ENCODE measurements at places on chromosomes 12 and 14.

- DNase-seq = no peak
These were observed 25.7 kb downstream of the TSHR start for GRCh38 chr14:80981156-80981555.

DNA sequence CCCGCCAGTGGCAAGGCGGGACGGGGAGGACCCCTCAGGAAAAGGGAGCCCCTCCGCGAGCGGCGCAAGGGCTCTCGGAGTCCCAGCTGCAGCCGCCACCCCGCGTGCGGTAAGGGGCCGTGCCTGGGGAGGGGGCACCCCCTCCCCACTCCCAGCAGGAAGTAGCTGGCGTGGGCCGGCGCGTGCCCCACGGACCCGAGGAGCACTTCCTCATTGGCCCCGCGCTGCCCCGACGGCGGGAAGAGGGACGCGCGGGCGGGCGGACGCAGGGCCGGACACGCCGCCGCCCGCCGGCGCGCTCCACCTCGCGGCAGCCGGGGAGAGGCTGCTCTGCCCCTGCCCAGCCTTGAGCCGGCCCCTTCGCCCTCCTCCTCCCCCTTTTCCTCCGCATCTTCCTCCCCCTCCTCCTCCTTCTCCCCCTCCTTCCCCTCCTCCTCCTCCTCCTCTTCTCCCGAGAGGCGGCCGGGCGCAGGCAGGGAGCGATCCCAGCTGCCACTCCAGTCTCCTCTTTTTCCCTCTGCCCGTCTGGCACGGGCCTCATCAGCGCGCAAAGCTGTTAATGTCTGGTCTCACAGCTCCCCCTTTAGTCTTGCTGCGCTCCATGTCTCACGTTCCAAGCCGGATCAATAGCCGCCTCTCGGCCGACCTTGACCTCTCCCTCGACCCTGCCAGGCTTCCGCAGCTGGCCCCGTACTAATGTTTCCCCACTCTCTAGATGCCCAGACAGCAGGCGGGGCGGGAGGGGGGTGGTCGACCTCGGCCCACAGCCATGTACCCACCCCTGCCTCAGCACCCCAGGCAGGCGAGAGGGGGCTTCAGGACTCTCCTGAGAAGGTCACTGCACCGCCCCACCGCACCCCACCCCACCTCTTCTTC lies 2.6 kb upstream of the BCL11B start:
- DNase-seq = peak; percentile 74

DNA sequence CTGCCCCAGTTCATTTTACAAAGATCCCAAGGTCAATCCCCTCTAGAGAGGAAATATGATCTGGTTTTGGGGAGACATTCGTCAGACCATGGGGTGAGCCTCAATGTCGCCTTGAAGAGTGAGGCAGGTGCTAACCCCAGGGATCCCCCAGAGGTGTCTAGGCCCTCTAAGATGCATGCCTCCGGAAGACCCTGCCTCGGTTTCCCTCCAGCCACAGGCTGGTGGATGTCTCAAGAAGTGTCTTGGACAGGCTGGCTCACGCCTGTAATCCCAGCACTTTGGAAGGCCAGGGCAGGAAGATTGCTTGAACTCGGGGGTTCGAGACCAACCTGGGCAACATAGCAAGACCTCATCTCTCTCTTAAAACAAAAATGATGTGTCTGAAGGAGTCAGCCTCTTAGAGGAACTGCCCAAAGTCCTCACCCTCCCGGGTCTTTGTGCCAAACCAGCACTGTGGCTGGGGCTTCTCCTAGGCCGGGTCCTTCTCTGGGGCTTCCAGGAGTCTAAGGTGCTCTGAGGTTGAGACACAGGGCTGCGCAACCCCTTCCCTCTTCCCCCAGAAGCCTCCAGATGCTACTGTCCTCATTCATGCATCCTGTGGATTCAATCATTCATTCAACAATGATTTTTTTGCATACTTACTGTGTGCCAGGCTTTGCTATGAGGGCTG lies 24.7 kb upstream of the BEGAIN start:
- DNase-seq = no peak

GRCh38 chr14:77086017-77086727 lies 11.9 kb upstream of the CIPC start:
- peak; percentile 51 for DNase-seq

GRCh38 chr14:72608391-72609204 lies 285.3 kb downstream of the DPF3 start:
- DNase-seq = no peak

Measured in HT-29 (cell line).